ENCODE measurements at places on chromosomes 4 and X. TPM values are rescaled to one million over a fixed set of nuclear protein-coding genes. Genes with fewer than 3 reads are reported as not detected.

GRCh38 chr4:91118597-91118996 is 991.4 kb downstream of the CCSER1 start:
- no peak for DNase-seq

DNA sequence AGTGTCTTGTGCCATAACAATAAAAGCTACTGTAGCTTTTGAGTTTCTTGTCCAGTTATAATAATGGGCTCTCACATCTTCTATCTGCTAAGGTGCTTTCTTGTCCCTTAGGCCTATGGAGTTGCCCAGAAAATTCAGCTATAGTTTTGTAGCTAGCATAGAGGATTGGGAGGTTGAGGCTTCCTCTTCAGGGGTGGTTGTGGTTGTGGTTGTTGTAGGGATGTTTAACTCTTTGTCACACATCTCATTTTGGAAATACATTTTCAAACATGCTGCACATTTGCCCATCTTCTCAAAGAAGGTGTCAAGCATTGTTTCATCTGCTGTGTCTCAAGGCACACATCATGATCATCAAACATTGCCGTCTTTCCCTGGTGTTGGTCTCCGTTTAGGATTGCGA is 65.0 kb downstream of the ATXN3L start:
- DNase-seq: no peak

GRCh38 chrX:29067351-29067750 is 480.1 kb downstream of the IL1RAPL1 start:
- no peak for DNase-seq

DNA sequence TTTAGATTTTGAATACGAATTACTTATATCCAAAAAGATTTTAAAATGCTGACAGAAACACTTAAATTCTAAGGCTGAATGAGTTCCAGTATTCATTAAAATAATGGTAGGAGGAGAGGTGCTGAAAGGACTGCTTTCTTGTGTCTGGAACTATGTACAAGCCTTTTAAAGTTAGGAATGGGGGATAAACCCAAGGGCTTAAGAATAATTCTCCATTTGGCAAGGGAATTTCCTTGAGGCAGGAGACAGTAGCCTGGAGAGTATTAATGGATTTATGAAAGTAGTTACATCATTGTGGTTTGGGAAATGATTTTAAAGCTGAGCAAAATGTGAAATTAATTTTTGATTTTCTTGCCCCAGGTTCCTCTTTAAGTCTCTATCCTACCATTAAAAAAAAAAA is 266.5 kb upstream of the KCNIP4 start:
- no peak for DNase-seq

GRCh38 chrX:96843566-96843965 is 40.1 kb upstream of the RPA4 start:
- DNase-seq: no peak

GRCh38 chr4:16443504-16444088 is 217.3 kb upstream of the TAPT1 start:
- peak; percentile 79 for DNase-seq

GRCh38 chr4:146647615-146648460 is 9.1 kb downstream of the POU4F2 start:
- no peak for DNase-seq

NHSL2 gene
- 28.6 TPM for total RNA-seq

GUCY1B1 gene
- total RNA-seq: 6.3 TPM

MAGED4 gene
- total RNA-seq: 28.9 TPM

NKAP gene
- total RNA-seq: 4.4 TPM

TXK gene
- 0.23 TPM for total RNA-seq

NR3C2 gene
- 9.9 TPM for total RNA-seq

RXFP1 gene
- not detected for total RNA-seq

ARMCX5 gene
- total RNA-seq: 15.0 TPM

Measured in dermis blood vessel endothelial cell (primary cell).